ENCODE measurements at places on chromosomes 1 and 21.

DNA sequence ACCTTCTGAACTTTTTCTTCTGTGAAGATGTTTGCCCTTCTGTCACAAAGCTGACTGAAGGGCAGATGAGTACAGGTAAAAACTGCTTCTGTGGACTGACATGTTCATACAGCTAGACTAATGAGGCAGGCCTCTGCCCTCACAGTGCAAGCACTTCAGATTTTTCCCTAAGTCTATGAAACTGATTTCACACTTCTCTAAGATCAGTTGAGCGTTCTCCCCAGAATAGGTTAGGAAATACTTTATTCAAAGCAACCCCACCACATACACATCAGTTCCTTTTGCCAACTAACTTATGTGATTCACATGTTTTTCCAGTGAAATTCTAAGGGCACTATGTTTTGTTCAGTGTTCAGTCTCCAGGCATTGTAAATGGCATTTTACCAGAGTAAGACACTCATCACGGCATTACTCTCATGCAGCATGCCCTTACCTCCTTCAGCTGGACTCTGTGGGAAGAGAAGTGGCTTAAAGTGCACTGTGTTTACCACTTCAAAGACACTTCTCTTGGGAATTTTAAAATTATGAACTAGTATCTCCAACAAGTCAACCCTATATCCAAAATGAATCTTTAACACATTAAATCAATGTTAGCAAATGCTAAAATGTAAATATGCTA, 5.4 kb upstream of the PSMG1 start:
- no peak for DNase-seq

GRCh38 chr1:2353551-2354438, 37.6 kb downstream of the MORN1 start:
- no peak for DNase-seq

GRCh38 chr1:206502812-206503211, 4.5 kb upstream of the RASSF5 start:
- DNase-seq: no peak

DNA sequence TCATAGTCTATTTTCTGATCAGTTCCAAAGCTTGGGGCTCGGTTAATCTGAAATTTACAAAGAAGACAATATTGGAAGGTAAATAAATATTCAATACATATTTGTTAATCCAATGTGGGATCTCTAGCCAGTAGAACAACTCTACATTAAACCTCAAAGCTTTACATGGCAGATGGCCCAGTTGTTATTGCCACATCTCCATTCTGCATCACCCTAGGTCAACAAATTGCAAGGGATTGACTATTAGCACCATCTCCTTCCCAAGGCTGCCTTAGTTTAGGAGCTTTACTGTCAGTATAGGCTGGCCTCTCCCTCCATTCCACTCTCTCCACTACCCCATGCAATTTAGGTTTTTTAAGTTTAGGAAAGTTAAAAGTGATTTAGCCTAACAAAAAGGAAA, 69.7 kb downstream of the TTLL7 start:
- no peak for DNase-seq

- no peak for DNase-seq
These were observed 38.2 kb upstream of the CYP4B1 start for GRCh38 chr1:46760558-46761166.

- DNase-seq: no peak
These were observed 116.8 kb upstream of the GORAB start for GRCh38 chr1:170414989-170415709.

GRCh38 chr1:22801347-22801746, 90.7 kb downstream of the EPHB2 start:
- DNase-seq: no peak

- DNase-seq: no peak
These were observed 35.3 kb downstream of the NHLH2 start for GRCh38 chr1:115805597-115805996.

DNA sequence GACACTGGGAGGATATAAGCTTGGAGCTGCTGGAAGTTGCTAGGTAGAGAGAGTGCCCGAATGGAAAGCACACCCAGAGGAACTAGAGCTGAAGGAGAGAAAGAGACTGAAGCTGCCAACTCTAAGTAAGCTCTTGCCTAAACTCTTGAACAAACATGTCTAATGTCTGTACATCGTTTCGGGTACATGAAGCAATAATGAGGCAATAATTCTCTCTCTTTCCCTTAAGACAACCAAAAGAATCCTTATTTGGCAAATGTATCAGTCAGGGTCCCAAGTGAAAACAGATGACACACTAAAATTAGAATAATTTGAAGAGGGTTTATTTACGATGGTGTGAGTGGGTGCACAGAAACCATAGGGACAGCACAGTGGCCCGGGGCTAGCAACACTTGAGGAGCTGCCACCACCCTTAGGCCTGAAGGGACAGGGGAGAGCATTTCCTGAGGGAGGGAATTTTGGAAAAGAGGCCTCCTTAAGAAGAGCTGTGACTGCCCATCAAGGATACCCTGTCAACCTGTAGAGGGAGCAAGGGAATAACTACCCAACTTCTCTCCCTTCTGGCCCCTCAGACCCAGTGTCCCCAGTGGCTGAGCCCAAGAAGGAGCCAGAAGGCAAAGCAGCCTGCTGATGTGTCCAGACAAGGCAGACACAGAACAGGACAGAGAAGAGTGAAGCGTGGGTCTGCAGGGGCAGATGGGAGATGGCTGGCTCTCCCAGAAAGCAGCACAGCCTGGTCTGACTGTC, 36.1 kb upstream of the KHDRBS1 start:
- DNase-seq: no peak

GRCh38 chr1:108972951-108973350, 9.7 kb upstream of the CLCC1 start:
- DNase-seq: no peak

DNA sequence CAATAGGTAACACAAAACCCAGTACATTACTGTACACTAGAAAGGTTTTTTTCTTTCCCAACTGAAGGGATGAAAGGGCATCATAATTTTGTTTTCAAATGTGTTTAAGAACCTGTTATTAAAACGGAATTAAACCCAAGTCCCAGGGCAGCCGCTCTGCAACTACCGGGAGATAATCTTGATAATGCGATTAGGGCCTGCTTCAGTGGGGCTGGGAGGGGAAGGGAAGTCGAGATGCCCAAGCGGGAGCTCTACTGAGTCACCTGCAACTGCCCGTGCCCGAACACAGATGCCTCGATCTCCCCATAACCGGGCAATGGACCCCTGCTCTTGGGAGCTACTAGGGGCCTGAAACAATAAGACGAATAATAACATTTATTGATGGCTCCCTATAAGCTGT, 61.4 kb downstream of the KAZN start:
- no peak for DNase-seq

DNA sequence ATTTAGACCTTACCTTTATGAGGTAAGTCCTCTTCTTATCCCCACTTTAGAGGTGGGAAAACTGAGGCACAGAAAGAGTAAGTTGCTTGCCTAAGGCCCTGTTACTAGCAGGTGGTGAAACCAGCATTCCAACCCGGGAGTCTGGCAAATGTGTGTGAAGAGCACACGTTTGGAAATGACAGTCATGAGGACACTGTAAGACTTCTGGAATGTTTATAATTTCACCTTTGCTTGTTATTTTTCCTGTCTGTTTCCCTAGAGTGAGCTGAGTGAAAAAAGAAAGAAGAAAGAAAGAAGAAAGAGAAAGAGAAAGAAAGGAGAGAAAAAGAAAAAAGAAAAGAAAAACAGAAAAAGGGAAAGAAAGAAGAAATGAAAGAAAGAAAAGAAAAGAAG, 21.2 kb upstream of the LGALS8 start:
- no peak for DNase-seq

- no peak for DNase-seq
These were observed 235.9 kb downstream of the FAM72C start for GRCh38 chr1:143735764-143736461.

GRCh38 chr1:203268901-203269653, 36.2 kb upstream of the BTG2 start:
- DNase-seq: peak; percentile 85

DNA sequence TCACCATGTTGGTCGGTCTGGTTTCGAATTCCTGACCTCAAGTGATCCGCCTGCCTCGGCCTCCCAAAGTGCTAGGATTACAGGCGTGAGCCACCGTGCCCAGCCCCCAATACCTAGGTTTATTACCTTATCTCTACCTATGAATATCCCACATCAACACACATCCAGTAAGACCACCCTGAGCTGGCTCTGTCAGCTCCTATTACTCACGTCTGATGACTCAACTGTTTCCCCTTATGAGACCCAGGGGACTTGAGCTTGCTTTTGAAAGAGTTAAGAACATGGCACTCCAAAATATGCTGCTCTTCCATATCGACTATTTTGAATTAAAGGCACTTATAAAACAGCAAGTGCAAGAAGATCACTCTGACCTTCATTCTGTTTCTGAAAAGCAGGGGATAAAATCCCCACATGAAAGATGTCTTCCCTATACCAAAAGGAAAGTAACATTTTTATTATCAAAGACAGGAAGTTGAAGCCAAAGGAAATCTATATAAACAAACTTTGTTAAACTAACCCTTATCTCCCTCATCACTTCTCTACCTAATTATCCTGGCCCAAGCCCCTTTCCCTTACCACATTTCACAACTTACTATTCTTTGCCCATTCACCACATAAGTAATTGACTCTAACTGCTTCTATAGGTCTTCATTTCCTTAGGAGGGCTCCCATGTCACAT, 41.3 kb upstream of the OSBPL9 start:
- DNase-seq: no peak

- peak; percentile 5 for DNase-seq
These were observed 618 bp downstream of the JAM2 start for GRCh38 chr21:25639551-25640201.

DNA sequence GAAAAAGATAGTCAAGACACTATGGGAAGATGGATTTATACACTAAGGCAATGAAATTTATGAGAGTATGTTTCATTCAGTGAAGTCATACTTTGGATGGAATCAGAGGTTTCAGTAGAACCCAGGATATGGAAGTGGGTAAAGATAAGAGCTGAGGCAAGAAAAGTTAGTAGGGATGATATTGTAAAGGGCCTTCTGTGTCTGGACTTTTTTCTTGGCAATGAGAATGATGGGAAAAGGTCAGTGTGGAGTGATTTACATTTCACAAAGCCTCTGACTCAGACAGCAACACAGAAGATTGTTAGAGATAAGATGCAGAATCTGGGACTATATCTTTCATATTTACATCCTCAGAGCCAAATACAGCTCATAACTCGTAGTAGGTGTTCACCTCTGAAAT, 32.1 kb downstream of the SH3BGR start:
- DNase-seq: no peak

- no peak for DNase-seq
These were observed 116.5 kb upstream of the ATP1B1 start for GRCh38 chr1:168989985-168990384.

- DNase-seq: no peak
These were observed 32.8 kb upstream of the COX20 start for GRCh38 chr1:244802556-244803239.

DNA sequence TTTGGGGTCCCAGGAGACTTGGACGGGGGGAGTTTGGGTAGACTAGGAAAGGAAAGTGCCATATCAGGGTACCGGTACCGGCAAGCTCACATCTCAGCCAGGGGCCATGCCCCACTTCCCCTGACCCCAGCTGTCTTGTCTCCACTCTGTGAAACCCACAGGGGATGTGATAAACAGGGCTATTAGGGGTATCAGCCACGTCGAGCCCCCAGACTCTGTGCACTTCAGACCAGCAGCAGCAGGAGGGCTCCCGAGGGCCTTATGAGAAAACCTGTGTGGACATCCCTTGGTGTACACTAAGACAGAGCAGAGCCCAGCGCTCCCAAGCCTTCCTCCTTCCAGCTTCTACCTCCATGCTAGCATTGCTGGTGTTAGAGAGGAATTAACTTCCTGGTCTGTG, 46.3 kb downstream of the TNNT2 start:
- no peak for DNase-seq

DNA sequence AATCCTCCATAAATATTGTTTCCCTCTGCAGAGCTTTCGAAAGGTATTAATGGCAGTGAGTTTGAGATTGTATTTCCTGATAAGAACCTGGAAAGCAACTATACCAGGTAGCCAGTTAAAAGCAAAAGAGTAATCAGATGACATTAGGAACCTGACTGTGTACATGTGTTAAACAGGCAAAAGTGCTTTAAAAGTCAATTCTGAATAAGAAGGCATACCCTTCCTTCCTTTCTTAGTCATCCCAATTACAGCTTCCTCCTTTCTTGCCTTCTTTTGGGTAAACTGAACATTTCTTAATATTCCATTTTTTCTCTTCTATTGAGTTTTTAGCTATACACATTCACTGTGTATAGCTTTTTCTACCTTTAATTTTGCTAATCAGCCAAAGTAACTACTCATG, 144.7 kb downstream of the ZNF281 start:
- DNase-seq: no peak

GRCh38 chr1:94795434-94795833, 24.7 kb upstream of the SLC44A3 start:
- no peak for DNase-seq

GRCh38 chr1:218705911-218706893, 361.1 kb downstream of the TGFB2 start:
- DNase-seq: no peak

- DNase-seq: no peak
These were observed 26.2 kb downstream of the SZT2 start for GRCh38 chr1:43415901-43416300.

DNA sequence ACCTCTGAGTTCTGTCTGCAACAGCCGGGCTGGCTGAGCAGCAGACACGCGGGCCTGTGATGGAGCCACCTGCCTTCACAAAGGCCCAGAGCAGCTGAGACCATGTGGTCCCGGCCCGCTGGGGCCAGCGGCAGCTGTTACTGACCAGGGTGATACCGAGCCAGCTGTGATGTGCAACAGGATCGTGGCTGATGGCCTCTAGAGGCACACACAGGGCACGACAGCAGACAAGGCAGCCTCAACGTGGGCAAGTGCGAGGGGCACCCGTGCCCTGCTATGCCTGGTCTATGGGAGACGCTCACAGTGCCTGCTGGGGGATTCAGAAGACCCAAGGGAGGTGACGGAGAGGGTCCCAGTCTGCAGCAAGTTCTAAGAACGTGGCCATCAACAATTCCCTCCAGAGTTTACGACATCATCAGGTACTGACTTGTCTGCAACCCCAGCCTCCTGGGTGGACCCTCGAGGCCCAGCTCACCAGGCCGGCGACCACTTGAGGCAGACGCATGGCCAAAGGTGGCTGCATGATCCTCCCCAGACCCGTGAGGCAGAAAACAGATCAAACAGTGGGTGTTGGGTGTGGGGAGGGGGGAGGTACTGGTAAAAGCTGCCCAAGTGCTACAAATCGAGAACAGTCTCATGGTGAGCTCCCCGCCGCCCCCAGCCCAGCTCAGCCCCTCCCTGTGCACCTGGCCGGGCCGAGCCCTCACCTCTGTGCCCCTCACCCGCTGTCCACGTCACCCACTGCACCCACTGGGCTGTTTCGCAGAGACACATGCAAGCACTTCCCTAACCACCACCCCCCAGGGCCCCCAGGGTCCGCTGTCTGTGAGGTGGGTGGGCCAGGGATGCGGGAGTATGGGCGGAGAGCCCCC, 6.0 kb downstream of the POFUT2 start:
- DNase-seq: no peak
